Aorta (tissue), 5 donors: ENCODE measurements at places on chromosomes 7 and 10. TPM values are rescaled to one million over a fixed set of nuclear protein-coding genes. Genes with fewer than 3 reads are reported as not detected.

DNA sequence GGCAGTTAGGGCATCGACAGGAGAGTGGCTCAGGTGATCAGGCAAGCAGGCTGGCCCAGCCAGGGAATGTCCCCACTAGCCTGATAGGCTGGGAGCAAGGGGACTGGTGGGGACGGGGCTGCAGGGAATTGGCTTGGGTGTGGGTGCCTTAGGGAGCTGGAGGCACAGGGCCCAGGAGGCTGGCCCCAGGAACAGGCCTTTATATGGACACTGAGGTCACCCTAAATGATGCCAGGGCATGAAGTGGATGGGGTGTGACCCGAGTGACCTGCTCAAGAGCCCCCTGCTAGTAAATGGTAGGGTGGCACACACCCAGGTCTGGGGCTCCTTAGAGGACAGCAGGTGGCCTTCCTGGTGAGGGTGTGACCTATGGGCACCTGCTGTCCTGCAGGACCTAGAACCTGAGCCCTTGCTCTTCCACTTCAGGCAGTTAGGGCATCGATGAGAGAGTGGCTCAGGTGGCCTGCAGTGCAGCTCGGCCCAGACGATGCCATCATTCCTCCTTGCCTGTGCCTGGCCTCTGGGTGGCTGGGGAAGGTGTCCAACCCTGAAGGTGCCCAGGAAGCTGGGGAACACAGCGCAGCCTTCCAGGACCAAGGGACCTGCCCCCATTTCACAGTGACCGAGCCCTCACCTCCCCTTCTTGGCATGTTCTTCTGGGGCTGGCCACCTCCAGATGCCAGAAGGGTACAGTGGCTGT lies 51.7 kb upstream of the LEP start:
- DNase-seq = peak; percentile 41

GRCh38 chr10:88152728-88153133 lies 289.3 kb downstream of the PTEN start:
- no peak for DNase-seq

GRCh38 chr10:13808556-13809391 lies 222.0 kb downstream of the PRPF18 start:
- no peak for DNase-seq

DNA sequence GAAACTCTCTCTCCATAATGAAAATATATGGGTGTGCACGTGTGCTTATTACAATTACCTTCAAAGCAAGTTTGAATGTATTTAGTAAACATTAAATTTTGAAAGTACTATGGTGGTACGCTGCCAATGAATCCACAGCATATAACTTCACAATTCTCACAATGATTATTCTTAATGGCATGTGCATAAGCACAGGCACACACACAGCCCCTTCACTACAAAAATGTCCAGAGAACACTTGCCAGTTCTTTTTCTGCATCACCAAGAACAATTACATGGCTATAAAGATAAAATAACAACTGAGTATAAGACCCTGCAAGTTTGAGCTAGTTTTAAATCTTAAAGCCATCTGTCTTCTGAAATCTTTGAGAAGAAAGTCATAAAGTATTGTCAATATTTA lies 22.2 kb downstream of the SGCE start:
- no peak for DNase-seq

DNA sequence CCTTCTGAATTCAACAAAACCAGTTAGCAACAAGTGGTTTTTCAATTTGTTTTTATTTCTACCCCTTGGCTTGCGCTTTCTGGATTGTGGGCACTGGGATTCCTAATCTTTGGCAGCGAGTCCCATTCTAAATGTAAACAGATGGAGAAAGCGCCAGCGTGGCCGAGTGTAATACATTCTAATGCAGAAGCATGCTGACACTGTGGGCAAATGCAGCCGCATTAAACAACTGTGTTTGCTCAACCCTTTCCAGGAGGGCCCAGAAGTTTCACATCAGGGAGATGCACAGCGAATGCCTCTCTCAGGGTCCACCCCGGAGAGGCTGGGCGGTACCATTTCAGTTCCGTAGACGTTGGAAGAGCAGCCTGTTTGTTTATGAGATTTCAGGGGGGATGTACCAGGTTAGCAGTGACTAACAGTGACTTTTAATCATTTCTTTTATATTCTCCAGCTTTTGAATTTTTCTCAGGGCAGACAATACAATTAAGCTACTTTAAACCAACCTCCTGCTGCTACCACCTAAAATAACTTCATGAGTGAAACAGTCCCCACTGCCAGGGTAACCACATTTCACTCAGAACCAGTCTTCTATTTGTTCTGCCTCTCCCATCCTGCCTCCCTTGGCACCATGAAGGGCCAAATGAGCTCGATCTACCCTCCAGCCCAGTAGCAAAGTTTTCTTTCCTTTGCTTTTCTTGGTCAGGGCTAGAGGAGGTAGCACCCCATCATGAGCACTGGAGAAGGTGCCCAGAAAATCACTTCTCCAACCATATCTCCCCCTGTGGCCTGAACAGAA lies 164.2 kb upstream of the ITGB1 start:
- DNase-seq = no peak

DNA sequence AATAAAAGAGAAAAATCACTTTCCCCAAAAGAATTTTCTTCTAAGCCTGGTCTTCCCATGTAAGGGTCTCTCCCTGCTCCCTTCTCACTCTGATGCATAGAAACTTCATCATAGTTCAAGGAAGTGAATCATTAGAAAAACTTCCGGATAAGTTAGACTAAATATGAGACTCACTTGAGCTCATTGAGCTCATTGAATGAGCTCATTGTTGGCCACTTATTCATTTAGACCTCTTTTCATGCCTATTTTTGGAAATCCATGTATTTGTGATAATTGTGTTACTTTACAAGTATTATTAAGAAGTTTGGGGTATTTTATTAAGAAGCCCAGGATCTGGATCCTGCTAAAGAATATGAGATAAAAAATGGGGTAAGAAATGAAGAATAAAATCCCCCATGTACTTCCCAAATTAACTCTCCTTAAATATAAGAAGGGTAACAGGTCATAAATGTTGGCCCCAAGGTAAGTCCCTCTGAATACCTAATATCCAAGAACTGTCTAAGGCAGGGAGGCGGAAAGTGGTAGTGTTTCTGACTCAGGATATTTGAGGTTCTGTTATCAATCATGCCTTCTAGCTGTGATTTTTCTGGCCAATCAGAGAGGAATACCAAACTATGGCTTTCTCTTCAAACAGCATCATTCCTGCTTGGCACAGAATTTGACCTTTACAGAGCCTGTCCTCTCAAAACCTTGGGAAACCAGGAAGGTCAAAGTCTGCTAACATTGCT lies 236.5 kb upstream of the PTN start:
- no peak for DNase-seq

DNA sequence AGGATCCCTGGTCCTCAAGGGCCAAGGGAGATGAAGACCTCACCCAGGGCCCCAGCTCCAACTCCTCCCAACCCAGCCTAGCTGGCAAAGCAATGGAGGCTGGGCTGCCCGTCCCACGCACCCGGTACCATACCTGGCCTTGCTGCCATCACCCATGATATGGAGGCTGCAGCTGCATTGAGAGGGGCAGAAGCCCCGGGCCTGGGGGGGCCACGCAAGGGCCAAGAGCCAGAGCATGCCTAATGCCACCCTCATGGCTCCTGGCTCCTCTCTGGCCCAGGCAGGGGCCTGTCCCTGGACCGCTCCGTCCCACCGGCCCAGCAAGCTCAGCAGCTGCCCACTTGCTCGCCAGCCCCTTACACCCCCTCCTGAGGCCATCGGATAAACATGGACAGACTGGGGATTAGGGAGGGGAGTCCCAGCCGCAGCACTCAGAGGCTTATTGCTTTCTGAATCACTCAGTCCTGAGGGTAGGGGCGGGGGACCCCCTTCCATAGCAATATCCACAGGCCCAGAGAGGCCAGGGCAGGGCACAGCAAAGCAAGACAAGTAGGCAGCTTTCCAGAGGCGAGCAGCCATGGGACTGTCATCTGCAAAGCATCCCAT lies at the start of gene LRIT1:
Gene LRIT1 (minus strand): TSS at position 362 of the 606 bp plus-strand sequence. CDS start 107 bp downstream, at position 255.
- no peak for DNase-seq

- DNase-seq = no peak
Measured at GRCh38 chr7:39130857-39131526, 153.3 kb downstream of the POU6F2 start.

GRCh38 chr10:129520440-129521080 lies 53.5 kb downstream of the MGMT start:
- DNase-seq = no peak

GRCh38 chr7:25029075-25029474 lies 49.1 kb upstream of the OSBPL3 start:
- no peak for DNase-seq

- DNase-seq = no peak
Measured at GRCh38 chr10:63481815-63482421, 16.1 kb upstream of the JMJD1C start.

DNA sequence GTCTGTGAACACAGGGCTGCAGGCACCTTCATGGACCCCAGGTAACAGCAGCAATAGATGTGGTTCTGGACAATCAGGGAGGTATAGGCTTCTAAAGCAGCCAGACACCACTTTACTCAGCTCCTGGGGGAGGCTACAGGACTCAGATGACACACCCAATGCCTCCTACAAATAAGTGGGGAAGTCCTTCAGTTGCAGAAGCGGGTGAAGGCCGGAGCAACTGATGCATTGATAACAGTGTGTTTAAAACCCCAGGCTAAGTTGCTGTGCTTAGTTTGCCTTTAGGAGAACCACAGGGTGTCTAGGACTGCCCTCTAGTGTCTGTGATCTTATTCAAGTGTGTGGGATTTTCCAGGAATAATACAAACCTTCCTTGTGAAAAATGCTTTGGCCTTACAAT lies 5.9 kb upstream of the ITGA8 start:
- no peak for DNase-seq

DNA sequence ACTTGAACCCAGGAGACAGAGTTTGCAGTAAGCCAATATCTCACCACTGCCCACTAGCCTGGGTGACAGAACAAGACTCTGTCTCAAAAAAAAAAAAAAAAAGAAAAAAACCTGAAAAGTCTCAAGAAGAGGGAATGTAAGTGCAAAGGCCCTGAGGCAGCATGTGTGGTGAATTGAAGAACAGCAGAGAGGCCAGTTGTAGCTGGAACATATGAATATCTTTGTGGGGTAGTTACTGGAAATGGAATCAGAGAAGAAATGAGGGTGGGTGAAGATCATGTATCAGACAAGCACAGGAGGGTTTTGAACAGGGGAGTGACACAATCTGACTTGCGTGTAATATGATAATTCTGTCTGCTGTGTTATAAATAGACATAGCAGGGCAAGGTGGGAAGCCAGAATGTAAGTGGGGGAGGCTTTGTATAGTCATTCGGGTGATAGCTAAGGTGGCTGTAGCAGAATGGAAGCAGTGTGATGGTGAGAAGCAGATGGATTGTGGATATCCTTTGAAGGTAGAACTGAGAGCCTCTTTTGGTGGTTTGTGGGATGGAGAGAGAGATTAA lies 45.3 kb upstream of the ITGA8 start:
- DNase-seq = no peak

GRCh38 chr10:6788231-6788630 lies 208.2 kb upstream of the PRKCQ start:
- no peak for DNase-seq

- DNase-seq = no peak
Measured at GRCh38 chr7:32218741-32219288, 148.6 kb upstream of the PDE1C start.

DNA sequence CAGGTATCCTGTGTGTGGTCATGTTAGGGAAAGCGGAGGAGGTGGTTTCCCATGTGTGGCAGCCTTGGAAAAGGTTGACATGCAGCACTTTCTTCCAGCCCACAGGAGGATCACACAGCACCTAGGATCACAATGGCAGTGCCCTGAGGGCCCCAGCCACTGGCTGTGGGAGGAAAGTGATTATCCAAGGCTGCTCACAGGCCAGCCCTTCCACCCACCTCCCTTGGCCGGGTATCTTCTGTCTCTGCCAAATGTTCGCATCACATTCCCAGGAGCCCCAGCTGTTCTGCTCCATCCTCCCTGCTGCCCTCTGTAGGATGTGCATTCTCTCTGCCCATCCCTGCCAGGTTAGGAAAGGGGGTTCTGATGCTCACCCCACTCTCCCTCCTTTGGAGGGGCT lies 2.5 kb upstream of the MLXIPL start:
- DNase-seq = no peak

DNA sequence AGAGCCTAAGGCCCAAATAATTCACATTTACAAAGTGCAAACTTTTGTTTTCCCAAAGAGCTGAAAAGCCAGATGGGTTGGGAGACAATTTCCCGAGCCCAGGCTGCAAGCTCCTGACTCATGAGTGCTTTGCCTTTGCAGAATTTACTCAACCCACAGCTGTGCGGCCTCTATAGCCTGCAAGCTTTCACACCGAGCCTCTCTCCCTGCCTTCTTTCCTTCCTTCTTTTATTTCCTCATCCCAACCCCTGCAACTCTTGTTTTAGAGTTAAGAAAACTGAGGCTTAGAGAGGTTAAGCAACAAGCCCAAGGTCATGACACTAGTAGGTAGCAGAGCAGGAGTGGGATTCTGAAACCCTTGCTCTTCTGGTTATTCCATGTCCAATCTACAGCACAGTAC lies 203.0 kb upstream of the GPR26 start:
- no peak for DNase-seq

GRCh38 chr10:33611423-33611822 lies 277.0 kb upstream of the NRP1 start:
- DNase-seq = no peak

DNA sequence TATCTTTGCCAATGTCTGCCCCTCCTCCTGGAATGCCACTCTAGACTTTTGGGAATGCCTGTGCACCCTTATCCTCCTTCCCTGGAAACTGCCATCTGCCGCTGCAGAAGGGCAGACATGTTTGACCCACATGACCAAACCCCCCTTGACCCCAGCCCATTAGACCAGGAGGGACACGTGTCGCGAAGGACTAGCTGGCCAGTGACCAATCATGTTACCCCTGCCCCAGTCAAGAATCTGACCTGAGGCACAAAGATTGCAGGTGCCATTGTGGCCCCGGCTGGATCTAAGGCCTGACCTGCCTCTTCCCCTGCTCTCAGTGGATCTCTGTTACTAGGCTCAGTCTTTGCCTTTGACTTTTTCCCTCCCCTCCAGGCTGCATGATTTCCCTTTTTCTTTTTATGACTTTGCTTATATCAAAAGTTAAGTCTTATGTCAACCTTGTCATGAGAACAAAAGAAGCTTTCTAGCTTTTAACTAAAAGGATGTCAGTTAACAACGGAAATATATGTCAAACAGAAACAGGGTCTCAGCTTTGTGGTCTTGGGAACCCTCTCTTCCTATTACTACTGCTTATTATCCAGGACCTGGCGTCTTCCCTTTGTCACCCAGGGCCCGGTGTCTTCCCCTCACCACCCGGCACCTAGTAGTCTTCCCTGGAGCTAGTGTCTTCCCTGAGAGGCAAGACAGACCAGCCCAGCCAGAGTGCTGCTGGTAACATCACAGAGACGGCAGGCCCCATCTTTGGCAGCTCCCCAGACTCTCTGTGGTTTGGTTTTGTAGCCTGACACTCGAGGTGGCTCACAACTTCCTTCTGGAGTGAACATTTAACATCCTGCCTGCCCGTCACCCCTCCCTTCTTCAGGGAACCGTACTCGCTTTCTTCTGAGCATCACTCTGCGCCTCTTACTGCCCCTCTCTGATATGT lies 24.4 kb upstream of the PPIF start:
- peak; percentile 89 for DNase-seq

IDI2 gene
- total RNA-seq = not detected

CACNB2 gene
- 14.6 TPM for total RNA-seq

NPS gene
- total RNA-seq = not detected

VGF gene
- total RNA-seq = not detected

AKR1C8 gene
- 0.30 TPM for total RNA-seq

NAT16 gene
- total RNA-seq = not detected

PLEKHS1 gene
- 0.29 TPM for total RNA-seq

DENND2A gene
- total RNA-seq = 5.9 TPM
